CD8-positive, alpha-beta memory T cell (primary cell): ENCODE measurements at places on chromosomes 7 and 10. TPM values are rescaled to one million over a fixed set of nuclear protein-coding genes. Genes with fewer than 3 reads are reported as not detected.

DNA sequence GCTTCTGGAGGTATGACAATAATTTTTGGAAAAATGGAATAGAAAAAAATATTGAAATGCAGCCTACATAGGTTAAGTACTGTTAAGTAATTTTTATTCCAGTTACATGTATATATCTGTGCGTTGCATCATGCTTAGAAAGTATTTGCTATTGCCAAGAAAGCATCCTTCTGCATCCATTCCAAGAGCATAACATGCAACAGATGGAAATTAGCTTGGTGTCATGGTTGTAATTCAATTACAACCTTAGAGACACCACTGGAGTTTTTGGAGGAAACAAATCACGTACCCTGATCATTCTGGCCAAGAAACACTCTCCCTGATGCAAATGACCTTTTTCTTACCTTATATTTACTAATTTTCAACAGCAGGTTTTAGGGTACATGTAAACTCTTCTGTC lies 1.7 kb downstream of the AKR1B1 start:
- H3K36me3 ChIP-seq, result no peaks in the 10 kb centered on the region
- no peaks in the 10 kb centered on the region for H3K27me3 ChIP-seq
- no peak for DNase-seq
- H3K4me1 ChIP-seq, result peaks cover 30% of the 10 kb centered on the region

Gene SLC29A3
- 6.0 TPM for total RNA-seq

GRCh38 chr7:151673216-151673615 lies 153.5 kb upstream of the RHEB start:
- H3K4me3 ChIP-seq, result no peak overlapping the region
- H3K4me1 ChIP-seq, result no peaks in the 10 kb centered on the region
- no peaks in the 10 kb centered on the region for H3K27me3 ChIP-seq
- H3K27ac ChIP-seq, result no peak overlapping the region
- peaks cover 4% of the 10 kb centered on the region for H3K36me3 ChIP-seq

Gene ASB15
- not detected for total RNA-seq

DNA sequence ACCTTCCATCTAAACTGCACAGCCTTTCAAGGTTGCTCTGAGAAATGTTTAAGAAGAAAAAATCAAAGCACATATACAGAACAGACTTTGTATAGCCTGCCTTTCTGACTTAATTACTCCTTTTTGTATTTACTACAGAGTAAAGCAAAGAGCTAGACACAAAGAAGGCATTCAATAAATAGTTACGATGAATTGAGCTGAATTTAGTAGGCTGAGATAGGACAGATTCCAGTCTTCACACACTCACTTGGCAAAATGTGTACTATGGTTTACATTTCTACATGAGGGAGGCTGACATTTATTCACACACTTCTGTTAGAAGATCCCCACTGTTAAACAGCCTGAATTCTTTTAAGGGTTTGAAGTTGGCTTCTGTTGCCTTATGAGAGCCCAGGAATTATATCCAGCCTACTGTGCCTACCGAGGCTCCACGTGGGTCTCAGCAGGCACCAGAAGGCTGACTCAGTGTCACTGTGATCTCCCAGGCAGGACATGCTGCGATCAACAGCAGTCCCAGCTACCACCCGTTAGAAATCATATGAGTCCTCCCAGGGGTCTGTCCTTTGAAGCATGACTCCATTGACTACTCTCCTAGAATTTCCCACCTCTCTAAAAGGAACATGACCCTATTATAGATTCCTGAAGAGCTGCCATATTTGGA lies 24.5 kb upstream of the SLC25A13 start:
- H3K36me3 ChIP-seq, result no peaks in the 10 kb centered on the region
- no peak overlapping the region for H3K27ac ChIP-seq
- H3K27me3 ChIP-seq, result no peaks in the 10 kb centered on the region
- no peaks in the 10 kb centered on the region for H3K4me1 ChIP-seq
